Stimulated activated CD4-positive, alpha-beta T cell treated with anti-CD3 and anti-CD28 coated beads, TNF-alpha, amount 100 ng/mL, for 1 hour (primary cell): ENCODE measurements at places on chromosomes 6 and 20.

DNA sequence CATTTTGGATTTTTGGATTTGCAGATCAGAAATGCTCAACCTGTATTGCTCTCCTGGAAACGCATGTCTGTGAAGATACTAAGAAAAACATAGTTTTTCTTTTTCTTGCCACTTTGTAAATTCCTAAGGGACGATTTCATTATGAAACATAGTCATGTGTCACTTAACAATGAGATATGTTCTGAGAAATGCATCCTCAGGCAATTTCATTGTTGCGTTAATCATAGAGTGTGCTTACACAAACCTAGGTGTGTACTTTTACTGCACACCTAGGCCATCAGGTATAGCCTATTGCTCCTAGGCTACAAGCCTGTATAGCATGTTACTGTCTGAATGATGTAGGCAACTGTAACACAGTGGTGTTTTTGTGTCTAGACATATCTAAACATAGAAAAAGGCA lies 13.4 kb upstream of the THEMIS start:
- no peak for DNase-seq

GRCh38 chr20:24698189-24698588 lies 228.8 kb downstream of the SYNDIG1 start:
- DNase-seq, result no peak

- no peak for DNase-seq
These were observed 60.8 kb downstream of the DNAH8 start for GRCh38 chr6:38775870-38776269.

- DNase-seq, result no peak
These were observed 2.4 kb downstream of the BRPF3 start for GRCh38 chr6:36198986-36199385.

GRCh38 chr6:227074-227782 lies 65.1 kb upstream of the DUSP22 start:
- DNase-seq, result no peak

DNA sequence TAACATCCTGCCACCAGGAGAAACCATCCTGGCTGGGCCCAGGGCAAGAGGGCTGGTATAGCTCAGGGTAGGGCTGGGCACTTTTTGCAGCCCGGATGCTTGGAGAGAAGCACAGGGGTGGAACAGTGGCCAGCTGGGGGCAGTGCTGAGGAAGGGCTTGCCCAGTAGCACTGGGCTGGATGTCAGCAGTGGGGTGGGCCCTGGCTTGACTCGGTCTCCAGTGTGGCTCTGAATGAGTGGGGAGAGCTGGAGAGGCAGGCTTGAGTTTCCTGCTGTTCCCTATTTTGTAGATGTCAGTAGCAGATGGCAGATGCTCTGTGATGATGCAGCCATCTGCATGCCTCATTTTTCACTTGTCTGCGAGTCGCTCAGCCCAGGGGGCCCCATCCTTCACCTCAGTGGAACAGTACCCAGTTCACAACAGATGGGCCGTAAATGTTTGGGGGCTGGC lies 56.3 kb upstream of the TULP1 start:
- DNase-seq, result no peak

DNA sequence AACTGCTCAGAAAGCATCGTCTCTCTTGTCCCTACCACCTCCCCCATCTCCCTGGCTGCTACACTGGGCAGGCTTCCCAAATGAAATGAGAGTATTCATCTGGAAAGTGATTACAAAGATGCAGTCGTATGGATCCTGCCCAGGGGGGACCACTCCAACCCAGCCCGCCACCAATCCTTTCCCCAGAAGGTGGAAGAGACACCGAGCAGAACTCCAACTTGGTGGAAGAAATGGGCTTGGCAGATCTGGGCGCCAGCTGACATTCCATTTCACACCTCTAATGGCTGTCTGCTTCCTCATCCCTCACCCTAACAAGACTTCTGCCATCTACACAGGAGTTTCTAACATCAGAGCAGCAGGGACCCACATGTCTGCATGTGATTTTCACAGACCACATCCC lies 12.7 kb downstream of the PKHD1 start:
- DNase-seq, result no peak
